ENCODE measurements at places on chromosomes 7 and 10.

- no peak for DNase-seq
Observed at GRCh38 chr7:144531181-144531580, 127.7 kb upstream of the NOBOX start.

DNA sequence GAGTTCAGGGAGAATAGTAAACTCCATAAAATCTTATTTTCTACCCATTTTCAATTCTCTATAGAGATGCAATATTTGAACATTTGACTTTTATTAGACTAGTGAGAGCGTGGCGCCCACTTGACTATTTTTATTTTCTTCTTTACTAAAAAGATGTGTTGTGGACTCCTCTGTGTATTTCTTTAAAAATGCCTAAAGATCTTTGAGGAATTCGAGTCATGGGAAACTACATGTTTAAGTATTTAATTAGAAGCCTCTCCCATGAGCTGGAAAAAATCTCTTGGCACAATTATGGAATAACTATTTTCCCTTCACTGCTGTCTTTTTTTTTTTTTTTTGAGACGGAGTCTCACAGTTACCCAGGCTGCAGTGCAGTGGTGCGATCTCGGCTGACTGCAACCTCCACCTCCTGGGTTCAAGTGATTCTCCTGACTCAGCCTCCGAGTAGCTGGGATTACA is 124.2 kb downstream of the ARHGAP12 start:
- DNase-seq: no peak

GRCh38 chr10:86288695-86289576 is 77.7 kb downstream of the GRID1 start:
- no peak for DNase-seq

GRCh38 chr10:131022981-131023380 is 288.5 kb downstream of the TCERG1L start:
- no peak for DNase-seq

DNA sequence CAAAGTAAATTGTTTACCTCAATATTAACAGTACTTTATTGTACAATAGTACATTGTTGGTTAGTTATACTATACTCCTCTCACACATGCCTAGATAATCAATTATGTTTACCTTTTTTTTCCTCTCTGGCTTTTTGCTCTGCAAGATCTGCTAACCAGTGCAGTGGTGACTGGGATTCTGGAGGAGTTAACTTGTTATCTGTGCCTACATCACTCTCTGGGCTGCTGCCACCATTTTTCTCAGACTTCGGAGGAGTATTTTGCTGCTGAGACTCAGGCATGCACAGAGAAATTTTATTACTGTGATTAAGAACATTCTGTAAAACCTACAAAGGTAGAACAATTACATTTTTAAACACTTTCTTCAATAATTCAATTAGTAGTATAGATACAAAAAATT is 59.7 kb downstream of the NRBF2 start:
- no peak for DNase-seq

DNA sequence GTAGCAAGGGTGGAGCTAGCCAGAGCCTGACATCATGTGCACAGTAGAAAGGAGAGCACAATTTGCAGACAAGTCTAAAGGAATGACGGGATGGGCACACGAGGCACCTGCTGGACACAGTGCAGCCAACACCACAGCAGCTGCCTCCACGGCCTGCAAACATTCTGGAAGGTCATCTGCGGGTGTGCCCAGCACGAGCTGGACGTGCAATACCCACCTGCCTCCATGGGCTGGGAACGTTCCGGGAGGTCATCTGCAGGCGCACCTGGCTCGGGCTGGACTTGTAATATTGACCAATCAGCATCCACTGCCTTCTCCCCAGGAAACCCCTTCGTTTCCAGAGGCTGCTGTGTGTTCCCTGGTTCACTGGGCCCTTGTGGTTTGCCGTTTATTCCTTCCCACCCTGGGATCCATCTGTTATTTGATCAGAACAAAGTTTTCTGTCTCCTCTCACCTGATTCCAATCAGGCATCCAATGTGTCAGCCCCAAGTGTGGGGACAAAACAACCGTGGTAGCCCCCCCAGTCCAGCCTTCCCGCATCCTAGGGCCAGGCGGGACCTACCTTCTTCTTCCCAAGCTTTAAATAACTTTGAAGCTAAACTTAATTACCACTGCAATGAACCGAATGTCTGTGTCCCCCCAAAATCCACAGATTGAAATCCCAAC is 243.4 kb upstream of the PPP2R2D start:
- DNase-seq: peak; percentile 51

- peak; percentile 69 for DNase-seq
Observed at GRCh38 chr7:139582130-139582650, 58.7 kb downstream of the CLEC2L start.

GRCh38 chr7:115329006-115329405 is 407.1 kb downstream of the MDFIC start:
- DNase-seq: no peak

DNA sequence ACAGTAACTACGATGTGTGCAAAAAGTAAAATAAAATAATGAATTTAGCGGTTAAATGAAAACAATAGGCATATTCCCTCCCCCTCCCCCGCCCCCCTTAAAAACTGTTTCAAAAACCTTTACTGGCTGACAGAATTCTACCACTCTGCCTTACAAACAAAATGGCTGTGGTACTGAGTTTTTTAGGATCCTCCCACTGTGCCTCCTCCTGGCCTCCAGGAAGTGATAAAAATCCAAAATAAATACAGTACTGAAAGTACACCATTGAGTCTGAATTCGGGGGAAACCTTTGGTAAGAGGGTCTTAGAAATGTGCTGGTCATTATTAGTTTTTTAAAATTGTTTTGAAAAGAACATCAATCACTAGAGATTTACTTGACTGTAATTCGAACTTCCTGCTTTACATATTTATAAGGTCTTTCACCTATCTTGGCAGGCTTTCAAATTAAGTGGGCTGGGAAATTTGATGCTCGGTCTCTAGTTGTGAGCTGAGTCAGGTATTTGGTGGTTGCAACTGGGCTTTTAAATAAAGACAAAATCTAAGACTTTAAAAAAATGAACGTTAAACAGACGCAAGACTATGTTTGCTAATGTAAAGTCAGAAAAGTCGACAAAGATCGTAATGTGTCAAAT is 32.5 kb upstream of the EPC1 start:
- DNase-seq: no peak

GRCh38 chr7:28290496-28290895 is 109.9 kb upstream of the JAZF1 start:
- DNase-seq: no peak

- DNase-seq: no peak
Observed at GRCh38 chr10:91551856-91552255, 81.0 kb downstream of the PPP1R3C start.

DNA sequence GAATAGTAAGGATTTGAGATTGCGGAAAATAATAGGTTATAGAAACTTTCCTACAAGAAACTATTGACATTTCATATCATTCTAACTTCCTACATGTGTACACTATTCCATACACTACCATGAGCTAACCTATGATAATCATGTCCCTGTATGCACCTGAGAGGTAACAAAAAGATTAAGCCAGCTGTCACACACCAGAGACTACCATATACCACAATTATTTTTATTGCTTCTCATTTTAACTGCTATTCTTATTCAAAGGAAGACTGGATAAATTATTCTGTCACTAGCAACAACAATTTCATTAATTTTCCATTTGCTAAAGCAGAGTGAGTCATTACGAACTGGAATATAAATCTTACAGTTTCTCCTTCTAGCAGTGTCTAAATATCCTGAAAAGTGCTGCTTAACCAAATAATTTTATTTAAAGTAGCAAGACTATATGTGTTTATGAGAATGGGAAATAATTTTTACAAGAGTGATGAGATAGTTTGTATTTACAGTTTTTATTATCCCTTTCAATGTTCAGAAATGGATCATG is 235.6 kb upstream of the DKK1 start:
- no peak for DNase-seq

DNA sequence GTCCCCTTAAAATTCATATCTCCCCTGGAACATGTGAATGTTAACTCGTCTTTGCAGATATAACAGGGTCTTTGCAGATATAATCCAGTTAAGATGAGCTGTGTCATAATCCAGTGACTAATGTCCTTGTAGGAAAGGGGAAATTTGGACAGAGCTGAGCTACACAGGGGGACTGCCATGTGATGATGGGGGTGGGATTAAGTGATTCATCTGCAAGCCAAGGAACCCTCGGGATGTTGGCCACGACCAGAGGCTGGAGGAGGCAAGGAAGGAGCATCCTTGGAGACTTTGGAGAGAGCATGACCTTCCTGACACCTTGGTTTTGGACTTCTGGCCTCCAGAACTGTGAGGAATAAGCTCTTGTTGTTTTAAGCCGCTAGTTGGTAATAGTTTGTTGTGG is 153.9 kb upstream of the PCBD1 start:
- DNase-seq: no peak

DNA sequence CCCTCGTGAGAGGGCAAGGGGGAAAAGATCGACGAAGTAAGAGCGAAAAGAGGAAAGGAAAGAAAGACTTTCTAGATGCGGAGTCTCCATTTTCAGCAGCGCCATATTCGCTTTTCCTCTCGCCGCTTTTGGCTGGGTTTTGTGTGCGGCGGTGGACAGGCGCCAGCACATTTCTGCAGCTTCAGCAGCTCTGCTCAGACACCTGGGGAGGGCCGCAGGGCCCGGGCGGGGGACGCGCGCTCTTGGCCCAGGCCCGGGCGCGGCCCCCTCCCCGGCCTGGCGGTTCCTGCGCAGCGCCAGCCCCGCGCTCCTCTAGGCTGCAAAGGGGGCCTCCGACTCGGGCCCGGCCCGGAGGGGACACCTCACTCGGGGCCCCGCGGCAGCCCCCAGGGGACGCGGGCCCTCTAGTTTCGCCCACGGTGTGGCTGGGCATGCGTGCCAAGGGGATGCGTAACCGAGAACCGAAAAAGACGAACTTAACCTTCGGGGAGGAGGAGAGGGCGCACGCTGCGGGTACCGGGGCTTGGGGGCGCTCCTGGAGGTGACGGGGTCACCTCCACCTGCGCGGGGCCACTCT is 34.5 kb upstream of the EBLN1 start:
- DNase-seq: peak; percentile 80

DNA sequence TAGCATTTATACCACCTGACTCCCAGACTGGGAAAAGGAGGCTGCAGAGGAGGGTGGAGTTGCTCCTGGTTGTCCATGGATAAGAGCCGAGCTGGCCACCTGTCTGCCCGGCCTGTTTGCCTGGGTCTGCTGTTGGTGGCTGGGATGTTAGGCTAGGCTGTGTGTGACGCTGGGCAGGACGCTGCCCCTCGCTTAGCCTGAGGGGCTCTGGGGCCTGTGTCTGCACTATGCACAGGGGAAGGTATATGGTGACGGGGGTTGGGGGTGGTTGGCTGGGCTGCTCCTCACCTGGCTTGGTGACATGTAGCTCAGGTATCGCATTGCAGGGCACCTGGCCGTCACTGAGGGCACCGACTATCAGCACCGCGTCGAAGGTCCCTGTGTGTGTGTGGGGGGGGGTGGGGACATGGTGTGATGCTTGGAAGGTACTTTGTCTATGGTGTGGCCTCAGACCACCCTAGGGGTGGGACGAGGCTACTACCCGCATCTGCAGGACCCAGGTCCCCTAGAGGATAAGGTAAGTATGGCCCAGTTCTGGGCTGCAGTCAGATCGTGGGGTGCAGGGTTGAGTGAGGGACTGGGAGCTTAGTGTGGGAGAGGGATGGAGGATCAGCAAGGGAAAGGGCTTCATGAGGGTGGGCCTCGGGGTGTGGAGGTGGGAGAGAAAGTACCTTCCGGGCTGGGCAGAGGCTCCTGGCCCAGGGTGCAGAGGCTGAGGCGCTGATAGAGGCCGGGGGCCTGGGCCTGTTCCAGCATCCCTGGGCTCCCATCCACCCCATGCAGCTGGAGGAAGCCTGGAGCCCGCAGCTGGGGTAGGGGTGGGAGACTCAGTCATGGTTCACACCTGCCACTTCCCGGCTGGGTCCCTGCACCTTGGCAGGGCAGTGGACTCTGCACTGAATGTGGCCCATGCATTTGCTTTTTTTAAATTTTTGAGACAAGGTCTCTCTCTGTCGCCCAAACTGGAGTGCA is 2.3 kb downstream of the METTL27 start:
- DNase-seq: no peak

- peak; percentile 77 for DNase-seq
Observed at GRCh38 chr10:28676326-28676967, 874 bp upstream of the BAMBI start.

DNA sequence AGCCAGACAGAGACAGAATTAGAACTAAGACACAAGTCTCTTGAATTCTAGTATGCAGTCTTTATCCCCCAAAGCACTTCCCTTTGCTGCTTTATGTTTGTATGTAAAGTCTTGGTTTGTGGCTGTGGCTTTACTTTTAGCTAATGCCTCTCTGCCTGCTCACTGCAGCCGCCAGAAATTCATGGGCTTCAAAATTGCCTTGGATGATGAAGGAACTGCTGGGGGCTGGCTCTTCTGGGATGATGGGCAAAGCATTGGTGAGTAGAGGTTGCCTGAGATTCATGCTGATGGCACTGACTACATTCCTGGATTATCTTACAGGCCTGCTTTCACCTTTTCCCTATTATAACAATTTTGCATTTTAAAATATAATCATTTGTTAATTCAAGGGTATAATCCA is 10.9 kb upstream of the MGAM2 start:
- no peak for DNase-seq

GRCh38 chr10:132937861-132938260 is 4.5 kb downstream of the CFAP46 start:
- DNase-seq: no peak

GRCh38 chr10:123804716-123805115 is 86.9 kb downstream of the CPXM2 start:
- no peak for DNase-seq

DNA sequence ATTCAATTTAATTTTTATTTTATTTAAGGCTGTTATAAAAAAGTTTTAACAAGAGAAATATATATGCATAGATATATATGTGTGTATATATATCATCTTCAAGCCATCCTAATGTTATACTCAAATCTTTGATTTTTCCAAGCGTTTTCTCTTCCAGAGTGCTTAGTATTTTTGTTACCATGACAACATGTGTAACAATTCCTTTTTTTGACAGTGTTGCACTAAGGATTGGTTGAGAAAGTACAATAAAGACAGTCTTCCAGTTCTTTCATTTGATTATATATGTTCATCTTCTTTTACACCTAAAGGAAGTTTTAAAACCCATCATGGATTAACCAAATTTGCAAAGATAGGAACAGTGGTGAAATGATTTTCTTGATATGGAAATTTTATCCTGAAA is 171.7 kb downstream of the KLF6 start:
- no peak for DNase-seq

GRCh38 chr7:130982160-130982638 is 248.2 kb upstream of the KLF14 start:
- no peak for DNase-seq

- DNase-seq: no peak
Observed at GRCh38 chr10:7559386-7559785, 107.4 kb downstream of the ITIH5 start.

GRCh38 chr7:105487579-105488571 is 34.2 kb downstream of the PUS7 start:
- DNase-seq: no peak
